NCI-H460 (cell line): ENCODE measurements at places on chromosomes 16 and 17. TPM values are rescaled to one million over a fixed set of nuclear protein-coding genes. Genes with fewer than 3 reads are reported as not detected.

Gene CSH2
- not detected in 2 replicates for total RNA-seq

- DNase-seq: no peak
These were observed 21.8 kb downstream of the SREBF1 start for GRCh38 chr17:17815062-17815406.

Gene POLDIP2
- 149 and 160 TPM in 2 replicates for total RNA-seq

DNA sequence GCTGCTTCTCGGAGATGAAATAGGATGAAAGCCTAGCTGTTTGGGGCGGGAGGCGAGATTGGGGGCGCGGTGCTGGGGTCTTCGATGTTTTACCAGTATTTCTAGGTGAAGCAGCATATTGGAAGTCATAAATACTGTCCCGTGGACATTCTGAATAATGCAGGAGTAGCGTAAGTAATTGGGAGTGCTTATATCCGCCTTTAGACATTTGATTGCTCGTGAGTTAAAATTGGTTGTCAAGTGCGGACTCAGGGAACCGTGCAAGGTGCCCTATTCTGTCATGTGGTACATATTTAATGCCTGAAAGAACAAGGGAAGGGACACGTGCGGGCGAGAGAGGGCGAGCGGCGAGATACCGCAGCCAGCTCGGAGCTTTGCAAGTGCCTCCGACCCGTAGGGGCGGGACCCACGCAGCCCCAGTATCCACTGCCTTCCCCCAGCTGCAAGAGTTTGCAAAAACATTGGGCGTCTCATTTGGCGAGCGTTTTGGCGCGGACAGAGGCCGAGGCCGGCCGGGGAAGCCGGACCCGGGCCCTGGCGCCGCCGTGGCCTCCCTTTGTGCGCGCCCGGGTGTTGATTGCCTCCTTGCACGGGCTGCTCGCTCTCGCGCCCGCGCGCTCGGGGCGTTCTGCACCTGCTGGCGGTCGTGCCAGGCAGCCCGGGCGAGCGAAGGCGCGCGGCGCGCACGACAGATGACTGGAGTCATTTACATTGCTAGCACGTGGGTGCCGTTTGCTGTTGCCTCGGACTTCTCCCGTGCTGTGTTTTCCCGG is 849.8 kb upstream of the RBFOX1 start:
- DNase-seq: no peak

DNA sequence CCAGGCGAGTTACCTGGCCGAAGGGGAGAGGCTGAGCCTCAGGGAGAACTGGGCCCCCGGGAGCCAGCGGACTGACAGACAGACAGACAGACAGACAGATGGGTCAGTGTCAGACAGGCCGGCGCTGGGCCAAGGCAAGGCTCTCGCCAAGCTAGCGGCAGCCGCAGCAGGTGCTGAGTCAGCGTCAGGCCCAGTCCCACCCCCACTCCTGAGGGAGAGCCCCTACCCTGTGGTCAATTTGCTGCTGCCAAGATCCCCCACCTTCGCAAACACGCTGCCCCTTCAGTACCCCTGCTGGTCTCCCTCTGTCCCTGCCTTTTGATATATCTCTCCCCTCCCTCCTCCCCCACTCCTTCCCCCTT is 1.5 kb downstream of the FGF11 start:
- DNase-seq: no peak

DNA sequence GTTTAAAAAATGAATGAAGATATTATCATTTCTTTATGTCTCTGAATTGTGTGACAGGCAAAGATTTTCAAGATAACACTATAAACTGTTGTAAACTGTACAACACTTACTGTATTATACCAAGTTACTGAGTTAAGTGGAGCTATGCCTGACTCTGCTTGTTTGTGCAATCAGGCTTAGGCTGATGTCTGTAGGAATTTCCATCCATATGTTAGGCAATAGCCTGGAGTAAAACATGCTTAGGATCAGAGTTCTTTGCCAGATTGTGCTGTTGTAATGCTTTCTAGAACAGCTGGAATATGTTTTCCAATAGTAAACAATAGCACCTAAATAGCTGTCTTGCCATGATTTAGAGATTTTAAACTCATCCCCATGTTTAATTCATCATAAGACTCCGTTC is 1496.7 kb downstream of the CDH11 start:
- no peak for DNase-seq

DNA sequence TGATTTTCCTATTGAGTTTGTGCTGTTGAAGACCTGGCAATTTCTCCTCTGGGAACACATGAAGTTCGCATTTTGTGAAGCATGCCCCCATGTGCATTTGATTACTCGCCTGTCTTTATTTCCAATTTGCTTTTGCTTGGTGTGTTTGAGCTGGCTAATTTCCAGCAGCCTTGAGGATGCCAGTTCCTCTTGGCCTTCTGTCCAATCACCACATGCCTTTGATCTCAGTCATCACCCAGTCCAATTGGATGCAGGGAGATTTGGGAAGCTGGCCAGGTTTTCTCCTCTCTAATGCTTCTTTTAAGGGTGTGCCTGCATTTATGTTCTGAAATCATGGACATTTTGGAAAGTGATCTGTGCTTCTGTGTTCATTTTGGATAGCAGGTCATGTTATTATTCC is 3.8 kb upstream of the TMEM100 start:
- peak; percentile 82 for DNase-seq

DNA sequence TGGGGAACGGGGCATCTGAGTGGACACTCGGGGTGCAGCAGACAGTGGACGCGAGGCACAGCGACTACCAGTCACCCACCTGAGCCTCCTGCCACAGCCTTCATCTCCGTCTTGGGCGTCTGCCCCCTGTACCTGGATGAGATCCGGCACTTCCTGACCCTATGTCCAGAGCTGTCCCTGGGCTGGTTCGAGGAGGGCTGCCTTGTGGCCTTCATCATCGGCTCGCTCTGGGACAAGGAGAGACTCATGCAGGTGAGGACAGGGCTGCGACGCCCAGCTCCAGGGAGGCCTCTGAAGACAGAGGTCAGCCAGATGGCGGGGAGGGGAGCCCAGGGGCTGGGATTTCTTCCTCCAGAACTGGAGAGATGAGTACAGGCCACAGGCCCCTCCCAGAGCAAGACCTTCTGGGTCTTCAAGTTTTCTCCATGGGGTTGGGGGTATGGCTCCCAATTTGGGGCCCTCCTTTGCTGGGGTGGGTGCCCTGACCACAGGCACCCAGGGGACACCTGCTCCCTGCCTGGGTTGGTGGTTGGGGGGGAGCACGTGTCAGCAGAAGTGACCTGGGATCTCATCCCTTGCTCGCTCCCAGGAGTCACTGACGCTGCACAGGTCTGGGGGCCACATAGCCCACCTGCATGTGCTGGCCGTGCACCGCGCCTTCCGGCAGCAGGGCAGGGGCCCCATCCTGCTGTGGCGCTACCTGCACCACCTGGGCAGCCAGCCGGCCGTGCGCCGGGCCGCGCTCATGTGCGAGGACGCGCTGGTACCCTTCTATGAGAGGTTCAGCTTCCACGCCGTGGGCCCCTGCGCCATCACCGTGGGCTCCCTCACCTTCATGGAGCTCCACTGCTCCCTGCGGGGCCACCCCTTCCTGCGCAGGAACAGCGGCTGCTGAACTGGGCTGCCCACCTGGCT is 1.9 kb downstream of the AANAT start:
- DNase-seq: no peak

GRCh38 chr16:11484691-11485258 is 101.9 kb downstream of the LITAF start:
- no peak for DNase-seq

- DNase-seq: no peak
These were observed 26.2 kb upstream of the SLC5A11 start for GRCh38 chr16:24819462-24820040.

Gene CCDC92B
- not detected in 2 replicates for total RNA-seq

Gene CSH1
- total RNA-seq: not detected in 2 replicates

- no peak for DNase-seq
These were observed 14.3 kb downstream of the EFCAB13 start for GRCh38 chr17:47338026-47338425.

GRCh38 chr16:14129502-14129901 is 58.4 kb downstream of the MRTFB start:
- DNase-seq: no peak

DNA sequence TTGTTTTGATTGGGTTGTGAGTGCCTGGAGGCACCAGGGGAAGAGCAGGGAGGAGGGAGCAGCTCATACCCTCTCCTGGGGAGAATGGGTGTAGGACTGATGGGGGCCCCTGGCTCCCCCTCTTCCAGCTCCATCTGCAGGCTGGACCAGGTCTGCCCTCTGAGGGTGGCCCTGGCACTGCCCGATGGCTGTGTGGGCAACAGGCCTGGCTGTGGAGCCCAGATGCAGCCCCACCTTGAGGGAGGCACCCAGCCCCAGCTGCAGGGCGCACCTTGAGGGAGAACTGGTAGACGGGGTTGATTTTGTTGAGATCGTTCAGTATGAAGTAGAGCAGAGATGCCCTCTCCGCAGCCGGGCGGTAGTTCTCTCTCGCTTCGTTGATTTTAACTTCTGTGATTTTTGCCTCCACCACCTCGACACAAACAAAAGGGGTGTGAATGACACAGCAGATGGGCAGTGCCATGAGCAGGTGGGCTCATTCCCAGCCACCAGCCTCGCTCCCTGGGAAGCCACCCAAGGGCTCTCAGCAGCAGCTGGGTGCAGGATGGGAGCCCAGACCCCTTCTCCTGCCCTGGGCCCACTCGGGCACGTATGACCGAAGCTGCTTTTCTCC is 71.6 kb downstream of the PGS1 start:
- DNase-seq: no peak

- DNase-seq: no peak
These were observed 279.6 kb downstream of the SNX29 start for GRCh38 chr16:12255919-12256665.

DNA sequence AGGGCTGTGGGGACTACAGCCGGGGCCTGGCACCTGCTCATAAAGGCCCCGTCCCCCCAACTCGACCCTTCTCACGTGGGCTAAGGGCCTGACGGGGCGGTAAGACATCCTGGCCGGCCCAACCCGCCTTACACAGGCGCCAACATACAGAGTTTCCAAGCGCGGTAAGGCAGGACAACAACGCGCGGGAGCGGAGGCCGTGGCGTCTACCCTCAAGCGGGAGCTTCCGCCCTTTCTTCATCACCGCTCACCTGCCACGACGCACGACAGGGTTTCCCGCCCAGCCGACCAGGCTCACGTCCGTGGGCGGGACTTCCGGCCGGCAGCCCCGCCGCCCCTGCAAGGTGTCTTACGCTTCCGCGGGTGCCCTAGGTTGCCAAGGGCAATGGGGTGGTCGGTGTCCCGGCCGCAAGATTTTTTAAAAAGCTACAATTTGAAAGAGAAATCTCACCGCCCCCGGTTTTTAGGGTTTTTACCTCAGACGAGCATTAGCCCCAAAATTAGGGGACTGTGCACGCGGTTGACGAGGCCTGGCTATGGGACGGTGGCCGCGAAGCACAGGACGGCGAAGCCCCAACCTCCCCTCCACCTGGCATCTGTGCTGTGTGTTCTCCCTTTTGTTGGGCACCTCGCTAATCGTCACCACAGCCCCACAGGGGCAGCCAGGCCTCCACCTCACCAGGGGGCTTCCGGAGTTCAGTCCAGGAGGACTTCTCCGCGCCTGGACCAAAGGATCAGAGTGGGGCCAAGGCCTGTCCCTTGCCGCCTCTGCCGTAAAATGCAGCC is at the start of gene TERB1:
Gene TERB1, minus strand, starts transcription at position 265 of the 786 bp plus-strand sequence. CDS start 4,786 bp downstream, outside the sequence.
- no peak for DNase-seq

Gene PRSS8
- total RNA-seq: not detected in 2 replicates

DNA sequence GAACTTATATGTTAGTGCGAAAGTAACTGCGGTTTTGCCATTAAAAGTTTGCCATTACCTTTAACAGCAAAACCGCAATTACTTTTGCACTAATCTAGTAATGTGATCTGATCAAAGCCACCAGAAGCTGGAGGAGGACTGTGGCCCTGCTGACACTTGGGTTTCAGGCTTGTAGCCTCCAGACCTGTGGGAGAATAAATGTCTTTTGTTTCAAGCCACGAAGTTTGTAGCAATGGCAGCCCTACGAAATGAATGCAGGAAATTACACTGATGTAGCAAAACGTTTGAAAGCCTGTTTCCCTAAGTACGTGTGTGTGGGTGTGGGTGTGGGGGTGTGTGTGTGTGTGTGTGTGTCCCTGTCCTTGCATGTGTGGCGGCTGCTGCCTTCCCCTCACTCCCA is 66.6 kb downstream of the WSB1 start:
- DNase-seq: no peak

Gene CDH16
- total RNA-seq: not detected in 2 replicates

Gene TBC1D28
- total RNA-seq: not detected in 2 replicates

Gene HNF1B
- total RNA-seq: not detected in 2 replicates

- no peak for DNase-seq
These were observed 2.2 kb upstream of the ICAM2 start for GRCh38 chr17:64022611-64023063.

DNA sequence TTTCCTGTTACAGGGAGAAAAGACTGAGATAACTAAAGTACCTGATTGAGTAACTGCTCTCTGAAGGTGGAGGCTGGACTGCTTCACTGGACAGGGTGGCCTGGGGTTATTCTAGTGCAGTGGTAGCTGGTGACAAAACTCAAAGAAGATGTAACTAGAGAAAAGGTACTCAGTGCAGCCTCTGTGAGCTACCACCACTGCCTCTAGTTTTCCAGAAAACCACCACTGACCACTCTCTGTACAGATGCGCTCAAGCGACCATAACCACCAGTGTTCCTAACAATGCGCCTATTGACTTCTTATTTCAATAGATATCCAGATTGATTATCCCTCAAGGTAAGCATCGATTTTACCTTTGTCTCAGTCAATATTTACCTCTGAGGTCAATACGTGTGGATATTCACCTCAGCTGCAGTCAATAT is 492.2 kb downstream of the WWOX start:
- DNase-seq: no peak

GRCh38 chr17:16135461-16135860 is 79.9 kb downstream of the NCOR1 start:
- DNase-seq: no peak

Gene CHST4
- total RNA-seq: not detected in 2 replicates

GRCh38 chr17:47702391-47702995 is 8.5 kb downstream of the TBKBP1 start:
- no peak for DNase-seq

GRCh38 chr17:17871913-17872312 is 35.1 kb upstream of the SREBF1 start:
- no peak for DNase-seq

GRCh38 chr16:69566981-69567680 is 1.4 kb downstream of the NFAT5 start:
- DNase-seq: no peak

- DNase-seq: peak; percentile 62
These were observed 24.8 kb downstream of the MYO18A start for GRCh38 chr17:29155227-29155965.

Gene KLHL10
- total RNA-seq: 0.05 TPM in 1 of 2 replicates, not detected in the other

DNA sequence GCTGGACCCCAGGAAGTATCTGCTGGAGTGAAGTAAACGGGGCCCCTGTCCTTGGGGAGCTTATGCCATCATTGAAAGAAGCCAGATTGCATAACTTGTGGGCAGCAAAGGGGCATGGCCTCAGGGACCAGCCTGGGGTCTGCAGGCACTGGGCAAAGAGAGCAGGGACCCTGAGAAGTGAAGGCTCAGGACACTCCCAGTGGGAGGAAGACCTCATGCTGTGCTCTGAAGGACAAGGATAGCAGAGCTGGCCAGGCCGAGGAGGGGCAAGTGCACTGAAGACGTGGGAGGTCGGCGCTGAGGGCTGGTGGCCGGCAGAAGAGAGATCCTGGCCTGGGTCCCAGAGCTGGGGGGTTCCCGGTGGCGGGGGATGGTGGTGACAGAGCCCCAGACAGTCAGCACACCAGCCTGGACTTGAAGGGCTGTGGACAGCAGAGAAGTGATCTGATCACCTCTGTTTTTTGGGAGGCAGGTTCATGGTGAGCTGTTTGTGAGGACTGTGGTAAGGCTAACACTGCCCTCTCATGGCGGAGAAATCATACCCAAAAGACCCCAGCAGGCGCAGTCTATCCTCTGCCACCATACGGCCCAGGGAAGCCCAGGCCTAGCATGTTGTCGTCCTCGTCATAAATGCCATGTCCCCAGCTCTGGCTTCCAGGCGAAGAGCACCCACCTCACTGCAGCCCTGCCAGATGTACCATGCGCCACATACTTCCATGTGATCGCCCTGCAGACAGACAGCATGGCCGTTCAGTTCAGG is 7.1 kb upstream of the CNP start:
- DNase-seq: peak; percentile 37
